Naive thymus-derived CD8-positive, alpha-beta T cell (primary cell): ENCODE measurements at places on chromosomes 2 and 18. TPM values are rescaled to one million over a fixed set of nuclear protein-coding genes. Genes with fewer than 3 reads are reported as not detected.

Gene LAMA1
- not detected for total RNA-seq

Gene PIAS2
- 45.4 TPM for total RNA-seq

DNA sequence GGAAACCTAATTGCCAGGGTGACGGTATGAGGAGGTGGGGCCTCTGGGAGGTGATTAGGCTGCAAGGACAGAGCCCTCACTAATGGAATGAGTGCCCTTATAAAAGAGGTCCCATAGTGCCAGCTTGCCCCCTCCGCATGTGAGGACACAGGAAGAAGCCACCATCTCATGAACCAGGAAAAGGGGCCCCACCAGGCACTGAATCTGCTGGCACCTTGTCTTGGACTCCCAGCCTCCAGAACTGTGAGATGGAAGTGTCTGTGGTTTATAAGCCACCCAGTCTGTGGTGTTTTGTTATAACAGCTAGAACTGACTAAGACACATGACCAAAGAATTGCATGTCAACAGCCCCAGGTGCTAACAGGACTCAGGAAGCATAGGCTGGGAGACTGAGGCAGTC lies 214.3 kb downstream of the MGAT5 start:
- no peak for DNase-seq
- no peak overlapping the region for H3K4me3 ChIP-seq
- H3K4me1 ChIP-seq = no peaks in the 10 kb centered on the region
- no peak overlapping the region for H3K27ac ChIP-seq
- no peaks in the 10 kb centered on the region for H3K27me3 ChIP-seq
- peaks cover 14% of the 10 kb centered on the region for H3K36me3 ChIP-seq

DNA sequence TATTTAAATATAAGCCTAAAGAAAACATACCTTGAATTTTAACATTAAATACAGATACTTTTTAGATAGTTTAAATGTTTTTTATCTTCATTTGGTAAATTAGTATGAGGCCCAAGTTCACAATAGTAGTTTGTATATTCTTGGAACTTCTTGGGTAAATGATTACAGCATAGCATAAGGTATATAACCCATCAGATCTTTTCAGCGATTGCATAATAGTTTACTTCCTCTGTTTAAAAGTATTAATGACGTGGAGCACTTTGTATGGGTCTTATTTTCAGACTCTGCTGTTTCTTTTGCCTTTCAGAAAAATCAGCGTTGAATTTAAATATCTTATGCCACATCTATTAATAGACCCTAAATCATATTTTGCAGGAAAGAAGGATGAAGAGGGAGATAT lies 60.2 kb downstream of the CHRNA1 start:
- no peak overlapping the region for H3K4me3 ChIP-seq
- H3K36me3 ChIP-seq = no peaks in the 10 kb centered on the region
- no peaks in the 10 kb centered on the region for H3K27me3 ChIP-seq
- DNase-seq = no peak
- peaks cover 9% of the 10 kb centered on the region for H3K4me1 ChIP-seq
